BE2C (cell line): ENCODE measurements at places on chromosomes 1 and 21.

DNA sequence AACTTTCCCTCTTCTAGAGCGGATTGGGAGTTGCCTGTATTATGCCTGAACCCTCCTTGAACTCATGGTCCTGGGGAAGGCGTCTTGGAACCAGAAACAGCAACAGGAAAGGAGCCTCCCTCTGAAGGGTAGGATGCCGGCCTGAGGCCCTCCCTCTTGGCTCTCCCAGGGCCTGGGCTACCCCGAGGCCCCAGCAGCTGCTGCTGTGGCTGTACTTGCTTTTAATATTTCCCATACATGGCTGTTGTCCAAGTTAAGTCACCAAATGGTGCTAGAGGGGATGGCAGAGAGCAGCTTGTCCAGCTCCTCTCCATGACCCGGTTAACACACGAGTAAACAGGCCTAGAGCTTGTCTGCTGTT, 10.5 kb downstream of the CHRNB2 start:
- DNase-seq, result no peak

DNA sequence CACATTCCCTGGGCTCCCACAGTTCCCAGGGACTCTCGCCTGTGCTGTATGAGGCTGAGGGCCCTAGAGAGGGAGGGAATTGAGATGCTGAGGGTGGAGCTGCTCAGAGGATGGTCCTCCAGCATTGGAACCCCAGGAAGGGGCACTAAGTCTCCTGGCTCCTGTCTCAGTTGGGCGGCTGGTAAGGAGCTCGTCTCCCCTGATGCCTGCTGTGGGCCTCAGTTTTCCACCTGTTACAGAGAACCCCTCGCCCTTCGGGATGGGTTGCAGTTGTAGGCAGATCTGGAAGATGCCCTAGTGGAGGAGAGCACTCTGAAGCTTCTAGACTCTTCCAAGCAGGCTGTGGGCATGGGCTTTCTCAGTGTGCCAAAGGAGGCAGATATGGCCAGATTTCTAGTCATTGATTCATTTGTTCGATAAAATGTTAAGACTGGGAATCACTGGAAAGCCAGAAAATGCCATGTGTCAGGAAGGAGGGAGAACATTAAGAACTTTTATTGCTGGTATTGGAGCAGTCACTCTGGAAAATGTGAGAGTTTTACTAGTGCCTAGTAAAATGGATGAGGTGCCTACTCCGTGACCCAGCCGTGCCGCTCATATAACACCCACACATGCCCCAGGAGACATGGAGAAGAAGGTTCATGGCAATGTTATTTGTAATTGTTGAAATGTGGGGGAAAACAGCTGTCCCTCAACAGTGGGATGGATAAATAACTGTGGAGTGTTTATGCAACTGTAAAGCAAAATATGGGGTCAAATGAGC, 828 bp upstream of the MYBPH start:
- no peak for DNase-seq

DNA sequence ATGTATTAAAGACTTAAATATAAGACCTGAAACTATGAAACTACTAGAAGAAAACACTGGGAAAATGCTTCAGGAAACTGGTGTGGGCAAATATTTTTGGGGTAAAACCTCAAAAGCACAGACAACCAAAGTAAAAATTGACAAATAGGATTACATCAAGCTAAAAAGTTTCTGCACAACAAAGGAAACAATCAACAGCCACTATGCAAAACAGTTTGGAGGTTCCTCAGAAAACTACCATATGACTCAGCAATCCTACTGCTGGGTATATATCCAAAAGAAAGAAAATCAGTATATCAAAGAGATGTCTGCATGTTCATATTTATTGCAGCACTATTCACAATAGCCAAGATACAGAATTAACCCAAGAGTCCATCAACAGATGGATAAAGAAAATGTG, 17.1 kb downstream of the TSHB start:
- no peak for DNase-seq

DNA sequence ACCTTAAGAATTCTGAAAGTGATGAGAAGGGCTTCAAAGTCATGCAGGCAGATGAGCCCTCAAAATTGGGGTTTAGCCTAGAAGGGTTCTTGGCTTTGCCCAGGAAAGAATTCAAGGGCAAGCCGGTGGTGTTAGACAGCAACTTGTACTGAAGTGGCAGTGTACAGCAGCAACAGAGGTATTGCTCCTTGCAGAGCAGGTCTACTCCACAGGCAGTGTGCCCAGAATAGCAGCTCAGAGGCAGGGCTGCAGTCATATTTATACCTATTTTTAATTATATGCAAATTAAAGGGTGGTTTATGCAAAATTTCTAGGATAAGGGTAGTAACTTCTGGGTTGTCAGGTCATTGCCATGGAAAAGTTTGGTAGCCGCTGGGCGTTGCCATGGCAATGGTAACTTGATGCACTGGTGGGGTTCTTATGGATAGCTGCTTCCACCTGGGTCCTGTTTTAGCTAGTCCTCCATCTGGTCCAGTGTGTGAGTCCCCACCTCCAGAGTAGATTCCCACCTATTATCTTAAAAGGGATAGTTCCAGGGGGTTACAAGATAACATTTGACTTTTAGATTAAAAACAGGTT, 57.9 kb upstream of the CR2 start:
- DNase-seq, result no peak

DNA sequence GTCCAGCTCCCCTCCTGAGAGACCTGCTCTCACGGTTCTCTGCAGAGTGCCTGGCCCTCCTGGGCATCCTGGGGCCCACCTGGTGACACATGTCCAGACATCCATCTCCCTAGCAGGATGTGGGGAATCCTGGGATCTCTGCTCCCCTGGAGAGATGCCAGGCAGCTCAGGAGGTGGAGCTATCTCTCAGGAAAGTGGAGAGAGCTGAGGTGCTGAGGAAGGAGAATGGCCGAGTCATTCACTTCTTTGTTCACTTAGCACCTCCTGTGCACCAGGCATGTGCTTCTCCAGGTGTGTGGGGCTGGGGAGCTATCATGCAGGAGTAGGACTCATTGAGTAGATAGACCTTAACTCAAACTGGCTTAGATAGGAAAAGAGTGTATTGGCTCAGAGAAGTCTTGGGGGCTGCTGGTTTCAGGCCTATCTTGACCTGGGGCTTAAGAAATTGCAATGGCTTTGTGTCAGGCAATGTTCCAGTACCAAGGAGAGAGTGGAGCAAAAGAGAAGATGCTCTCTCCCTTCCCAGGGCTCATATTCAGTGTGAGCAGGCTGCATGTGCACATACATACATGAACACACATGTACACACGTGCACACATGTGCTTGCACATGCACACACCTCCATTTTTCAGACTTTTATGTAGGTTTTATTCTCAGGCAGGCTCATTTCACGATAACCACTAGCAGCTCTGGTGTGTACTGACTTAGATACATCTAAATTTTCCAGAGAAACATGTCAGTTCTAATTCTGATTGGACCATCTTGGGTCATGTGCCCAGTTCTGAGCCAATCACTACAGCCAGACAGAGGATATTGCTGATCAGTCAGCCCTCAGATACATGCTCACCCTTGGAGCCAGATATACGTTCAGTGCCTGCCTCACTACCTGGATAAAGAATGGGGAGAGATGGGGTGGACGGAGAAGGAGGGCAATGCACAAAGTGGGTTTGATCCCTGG, 437.6 kb downstream of the PTPRU start:
- no peak for DNase-seq

DNA sequence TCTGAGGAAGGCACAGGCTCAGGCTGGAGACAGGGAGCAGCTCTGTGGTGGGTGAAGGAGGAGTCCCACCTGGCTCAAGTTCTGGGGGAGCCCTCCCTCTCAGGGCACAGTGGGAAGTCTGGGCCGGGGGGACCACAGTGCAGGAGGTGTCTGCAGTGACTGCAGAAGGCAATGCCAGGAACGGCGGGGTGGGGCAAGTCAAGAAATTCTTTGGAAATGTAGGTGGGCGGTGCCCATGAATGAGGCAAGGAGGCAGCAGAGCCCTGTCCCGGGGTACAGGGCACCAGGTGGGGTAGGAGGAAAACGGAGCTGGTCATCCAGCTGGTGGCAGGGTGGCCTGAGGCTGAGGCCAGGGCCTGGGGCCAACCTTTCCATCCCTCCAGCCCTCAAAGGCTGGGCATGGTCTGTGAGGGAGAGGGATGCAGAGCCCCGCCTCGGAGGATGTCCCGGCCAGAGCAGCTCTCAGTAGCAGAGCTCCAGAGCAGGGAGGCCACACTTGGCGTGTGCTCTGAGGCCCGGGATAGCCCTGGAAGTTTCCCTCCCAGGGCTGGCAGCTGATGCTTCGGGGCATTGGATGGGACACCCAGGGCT, 4.7 kb downstream of the TFF3 start:
- no peak for DNase-seq

DNA sequence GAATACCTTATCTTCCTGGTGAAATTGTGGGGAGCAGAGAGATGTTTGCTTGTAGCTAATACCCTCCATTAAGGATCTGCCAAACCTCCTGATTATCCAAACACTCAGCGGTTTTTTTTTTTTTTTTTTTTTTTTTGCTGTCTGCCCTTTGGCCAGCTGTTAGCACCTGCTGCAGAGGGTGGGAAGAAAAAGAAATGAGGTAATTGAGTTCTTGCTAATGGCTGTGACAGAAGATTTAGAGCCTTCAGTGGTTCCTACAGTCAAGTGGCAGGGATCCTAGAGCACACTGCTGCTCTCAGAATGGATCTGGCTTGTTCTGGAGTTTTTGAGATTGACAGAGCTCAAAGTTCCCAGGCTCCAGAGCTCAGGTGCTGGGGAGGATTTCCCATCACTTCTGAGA, 342.5 kb downstream of the DISC1 start:
- no peak for DNase-seq

DNA sequence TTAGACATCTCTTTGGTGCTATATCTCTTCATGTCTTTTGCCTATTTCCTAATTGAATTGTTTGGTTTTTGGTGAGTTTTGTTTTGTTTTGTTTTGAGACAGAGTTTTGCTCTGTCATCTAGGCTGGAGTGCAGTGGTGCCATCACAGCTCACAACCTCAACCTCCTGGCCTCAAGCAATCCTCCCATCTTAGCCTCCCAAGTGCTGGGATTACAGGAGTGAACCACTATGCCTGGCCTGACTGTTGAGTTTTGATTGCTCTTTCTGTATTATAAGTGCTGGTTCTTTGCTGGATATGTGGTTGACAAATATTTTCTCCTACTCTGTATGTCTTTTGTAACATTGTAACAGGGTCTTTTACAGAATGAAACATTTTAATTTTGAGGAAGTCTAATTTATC, 38.0 kb downstream of the NAV1 start:
- no peak for DNase-seq

GRCh38 chr1:51192213-51192843, 43.7 kb upstream of the RNF11 start:
- DNase-seq, result peak; percentile 49

DNA sequence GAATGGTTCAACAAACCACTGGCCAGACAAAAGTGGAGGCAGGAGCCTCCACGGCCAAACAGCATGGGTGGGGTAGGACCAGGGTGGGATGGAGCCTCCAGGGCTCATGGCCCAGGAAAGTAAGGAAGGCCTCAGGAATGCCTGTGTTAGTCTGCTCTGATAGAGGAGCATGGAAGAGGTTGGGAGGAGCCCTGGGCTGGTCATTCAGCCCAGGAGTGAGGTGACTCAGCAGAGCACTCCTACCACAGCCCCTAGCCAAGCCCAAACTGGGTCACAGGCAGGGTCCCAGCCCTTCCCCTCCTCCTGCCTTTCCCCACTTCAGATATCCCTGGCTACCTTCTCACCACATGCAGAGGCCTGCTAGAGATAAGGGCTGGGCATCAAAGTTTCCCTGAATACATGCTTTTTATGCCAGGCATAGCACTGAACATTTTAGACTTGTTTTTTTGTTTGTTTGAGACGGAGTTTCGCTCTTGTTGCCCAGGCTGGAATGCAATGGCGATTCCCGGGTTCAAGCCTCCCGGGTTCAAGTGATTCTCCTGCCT, 3.1 kb upstream of the SHISA4 start:
- DNase-seq, result no peak

GRCh38 chr1:109089242-109090015, 1.1 kb upstream of the TMEM167B start:
- peak; percentile 56 for DNase-seq

GRCh38 chr1:178684542-178685000, 40.5 kb upstream of the RALGPS2 start:
- DNase-seq, result no peak

- no peak for DNase-seq
Observed at GRCh38 chr21:34762786-34763185, 94.0 kb downstream of the CLIC6 start.

DNA sequence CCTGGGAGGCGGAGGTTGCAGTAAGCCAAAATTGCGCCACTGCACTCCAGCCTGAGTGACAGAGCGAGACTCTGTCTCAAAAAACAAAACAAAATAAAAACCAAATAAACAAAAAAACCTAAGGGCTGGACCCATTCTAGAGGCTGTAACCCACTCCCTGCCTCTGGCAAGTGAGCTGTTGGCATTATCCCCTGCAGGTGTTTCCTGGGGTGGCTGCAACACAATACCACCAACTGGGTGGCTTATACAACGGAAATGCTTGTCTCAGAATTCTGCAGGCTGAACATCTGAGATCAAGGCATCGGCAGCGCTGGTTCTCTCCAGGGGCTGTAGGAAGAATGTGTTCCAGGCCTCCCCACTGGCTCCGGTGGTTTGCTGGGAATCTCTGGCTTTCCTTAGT, 15.2 kb downstream of the LRRC38 start:
- no peak for DNase-seq

DNA sequence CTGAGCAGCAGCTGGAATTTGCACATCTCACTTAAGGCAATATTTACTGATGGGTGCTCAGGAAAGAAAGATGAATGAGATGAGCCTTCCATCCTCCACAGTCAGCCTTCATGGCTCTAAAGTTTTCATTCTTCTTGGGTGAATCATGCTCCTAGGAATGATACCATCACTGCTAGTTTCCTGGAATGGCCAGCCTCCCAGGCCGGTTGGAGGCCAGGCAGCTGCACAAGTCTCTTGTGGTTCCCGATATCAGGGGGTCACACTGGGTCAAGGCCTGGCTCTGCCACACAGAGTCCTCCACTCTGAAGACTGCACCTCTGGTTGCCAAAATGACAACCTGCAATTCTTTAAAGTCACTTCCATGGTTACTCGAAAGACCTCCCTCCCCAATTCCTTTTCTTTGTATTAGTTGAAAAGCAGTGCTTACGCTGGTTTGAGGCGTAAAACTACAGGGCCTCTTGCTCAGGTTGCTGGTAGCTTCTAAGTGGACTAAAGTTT, 46.2 kb upstream of the PALMD start:
- peak; percentile 47 for DNase-seq

DNA sequence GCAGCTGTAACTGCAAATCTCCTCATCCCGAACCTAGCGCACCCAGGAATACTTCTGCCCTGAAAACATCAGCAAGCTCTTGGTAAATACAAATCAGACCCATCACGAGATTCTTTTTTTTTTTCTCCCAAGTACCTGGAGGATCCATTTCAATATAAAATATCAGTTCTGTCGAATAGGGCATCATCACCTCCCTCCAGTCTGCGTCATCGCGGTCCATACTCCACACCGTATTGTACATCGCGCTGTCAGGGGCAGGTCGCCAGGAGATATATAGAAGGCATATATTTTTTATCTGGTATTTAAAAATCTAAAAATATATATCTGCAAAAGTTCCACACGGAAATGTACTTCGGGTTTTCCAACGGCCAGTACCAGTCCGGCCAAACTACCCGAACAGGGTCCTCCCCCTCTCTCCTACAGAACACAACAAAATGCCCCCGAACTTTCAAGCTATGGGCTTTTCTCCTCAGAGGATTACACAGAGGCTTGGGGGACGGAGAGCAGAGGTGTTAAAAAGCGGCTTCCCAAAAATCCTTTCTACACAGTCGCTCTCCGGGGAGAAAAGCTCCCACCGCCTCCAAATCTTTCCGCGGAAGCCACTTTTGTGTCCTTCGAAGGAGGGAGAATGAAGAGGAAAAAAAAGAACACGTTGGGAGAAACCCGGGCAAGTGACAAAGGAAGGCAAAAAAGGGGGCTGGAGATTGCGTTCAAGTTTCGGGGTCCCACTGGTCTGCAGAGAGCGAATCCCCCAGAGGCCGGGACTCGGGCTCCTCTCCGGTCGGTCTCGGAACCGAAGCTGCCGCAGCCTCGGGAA, 509 bp downstream of the PIK3R3 start:
- peak; percentile 23 for DNase-seq
